Panc1 (cell line): ENCODE measurements at places on chromosomes 3 and 15. TPM values are rescaled to one million over a fixed set of nuclear protein-coding genes. Genes with fewer than 3 reads are reported as not detected.

DNA sequence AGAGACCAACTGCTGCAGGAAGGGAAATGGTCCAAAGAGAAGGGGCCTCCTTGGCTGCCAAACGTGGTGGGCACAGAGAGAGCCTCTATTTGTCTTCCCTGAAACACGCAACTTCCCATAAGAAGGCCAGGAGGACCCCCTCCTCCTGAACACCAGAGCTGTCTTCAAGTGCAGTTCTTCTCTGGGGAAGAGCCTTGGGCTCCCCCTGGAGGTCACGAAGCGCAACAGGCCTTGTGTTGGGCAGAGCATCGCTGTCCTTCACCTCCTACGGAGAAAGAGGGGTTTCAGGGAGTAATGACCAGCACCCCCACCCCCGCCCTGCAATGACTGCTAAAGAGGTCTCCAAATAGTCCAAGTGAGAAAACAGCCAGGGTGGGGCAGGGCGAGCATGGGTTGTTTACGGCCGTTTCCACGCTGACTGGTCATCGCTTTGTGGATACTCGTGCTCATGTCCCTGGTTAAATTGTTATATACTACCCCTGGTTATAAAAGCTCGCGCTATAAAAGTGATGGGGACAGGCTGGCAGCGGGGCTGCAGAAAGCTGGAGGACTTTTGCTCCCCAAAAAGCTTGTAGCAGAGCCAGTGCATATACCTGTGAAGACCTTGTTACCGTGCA, 397.5 kb upstream of the ATP10A start:
- no peaks in the 10 kb centered on the region for H3K27me3 ChIP-seq
- H3K27ac ChIP-seq: no peak overlapping the region
- H3K4me1 ChIP-seq: no peaks in the 10 kb centered on the region
- DNase-seq: no peak
- no peak overlapping the region for H3K4me3 ChIP-seq

DNA sequence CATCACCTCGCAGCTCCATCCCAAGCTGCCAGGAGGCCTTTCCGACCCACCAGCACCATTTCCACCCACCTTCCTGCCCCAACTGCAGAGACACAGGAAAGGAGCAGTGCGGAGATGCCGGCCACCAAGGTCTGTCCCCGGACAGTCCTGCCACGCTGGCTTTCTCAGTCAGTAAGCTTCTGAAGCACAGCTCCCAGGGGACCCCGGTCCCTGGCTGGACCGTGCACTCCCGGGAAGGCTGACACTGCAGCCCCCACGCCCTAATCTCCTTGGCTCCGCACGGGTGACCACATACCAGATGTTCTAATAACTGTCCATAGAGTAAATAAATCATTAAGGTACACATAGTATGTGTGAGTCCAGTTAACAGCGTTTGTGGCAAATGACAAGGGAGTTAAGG, 73.5 kb downstream of the VGLL4 start:
- H3K36me3 ChIP-seq: no peaks in the 10 kb centered on the region
- no peaks in the 10 kb centered on the region for H3K27me3 ChIP-seq
- H3K4me1 ChIP-seq: peaks cover 37% of the 10 kb centered on the region
- no peak overlapping the region for H3K4me3 ChIP-seq

GRCh38 chr3:122356402-122356801, 26.6 kb downstream of the MIX23 start:
- no peak overlapping the region for H3K27ac ChIP-seq
- no peaks in the 10 kb centered on the region for H3K27me3 ChIP-seq
- DNase-seq: peak; percentile 28
- no peak overlapping the region for H3K4me3 ChIP-seq

DNA sequence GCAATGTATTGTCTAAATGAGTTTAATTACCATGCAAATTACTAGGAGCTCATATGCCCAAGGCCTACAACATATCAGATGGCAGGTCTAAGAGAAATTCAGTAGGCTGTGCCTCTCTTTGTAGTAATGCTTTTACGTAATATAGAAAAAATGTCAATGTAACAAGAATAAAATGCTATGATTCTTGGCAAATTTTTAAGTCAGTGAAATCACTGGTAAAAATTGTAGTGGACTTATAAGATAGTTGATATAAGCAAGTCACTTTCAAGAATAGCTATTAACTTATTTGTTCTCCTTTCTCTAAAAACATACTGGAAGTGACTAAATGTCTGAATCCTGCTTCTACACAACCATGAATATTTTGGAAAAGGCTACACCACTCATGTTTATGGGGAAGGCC, 707.8 kb downstream of the TUSC7 start:
- no peak for DNase-seq
- H3K27ac ChIP-seq: no peak overlapping the region
- H3K27me3 ChIP-seq: no peaks in the 10 kb centered on the region
- H3K4me1 ChIP-seq: no peaks in the 10 kb centered on the region
- H3K4me3 ChIP-seq: no peak overlapping the region
- H3K36me3 ChIP-seq: no peaks in the 10 kb centered on the region

- no peak overlapping the region for H3K4me3 ChIP-seq
- H3K36me3 ChIP-seq: no peaks in the 10 kb centered on the region
- no peak overlapping the region for H3K27ac ChIP-seq
Measured at GRCh38 chr3:135908737-135909136, 56.8 kb upstream of the PPP2R3A start.

DNA sequence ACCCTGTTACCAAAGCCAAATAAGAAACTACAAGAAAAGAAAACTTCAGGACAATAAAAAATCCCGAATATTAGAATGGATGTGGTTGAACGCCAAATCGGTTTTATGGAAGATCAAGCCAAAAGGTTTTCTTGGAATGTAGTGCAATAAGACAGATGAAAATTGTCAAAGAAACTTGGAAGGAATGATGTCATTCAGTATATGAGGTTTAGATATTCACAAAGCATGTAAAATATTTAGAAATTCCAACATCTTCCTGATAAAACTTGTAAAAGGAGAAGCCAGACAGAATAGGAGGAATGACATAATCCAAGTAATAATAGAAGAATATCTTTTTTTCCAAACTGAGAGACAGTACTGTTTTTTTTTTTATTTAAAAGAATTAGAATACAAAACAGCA, 130.3 kb upstream of the ZPLD1 start:
- no peaks in the 10 kb centered on the region for H3K36me3 ChIP-seq
- no peaks in the 10 kb centered on the region for H3K27me3 ChIP-seq
- no peak overlapping the region for H3K4me3 ChIP-seq
- DNase-seq: no peak
- H3K4me1 ChIP-seq: no peaks in the 10 kb centered on the region

DNA sequence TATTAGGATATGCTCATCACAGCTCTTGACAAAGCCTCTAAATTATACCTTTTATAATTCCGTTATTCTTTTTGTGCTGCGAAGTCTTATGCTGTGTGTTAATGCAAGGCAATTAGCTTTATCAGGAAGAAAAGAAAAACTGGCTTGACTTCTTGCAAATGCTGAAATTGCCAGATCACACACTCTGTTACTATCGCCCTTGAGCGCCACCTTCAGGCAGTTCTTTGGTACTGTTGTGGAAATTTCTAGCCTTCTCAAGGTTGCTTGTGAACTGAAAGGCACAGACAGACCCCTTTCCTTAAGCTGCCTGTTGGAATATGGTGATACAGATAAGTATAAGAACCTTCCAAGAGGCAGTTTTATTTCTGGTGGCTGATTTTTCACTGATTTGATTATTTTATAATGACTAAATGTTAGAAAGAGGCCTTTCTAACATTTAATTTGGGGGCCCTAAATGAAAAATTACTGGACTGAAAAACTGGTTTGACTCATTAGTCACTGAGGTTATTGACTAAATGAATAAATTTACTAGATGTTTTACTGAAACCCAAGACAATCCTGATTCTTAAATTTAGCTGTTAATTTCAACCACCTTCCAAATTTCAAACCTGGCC, 126.2 kb upstream of the RASGRP1 start:
- no peak overlapping the region for H3K4me3 ChIP-seq
- H3K36me3 ChIP-seq: no peaks in the 10 kb centered on the region
- no peak for DNase-seq
- H3K27me3 ChIP-seq: peaks cover 5% of the 10 kb centered on the region; the same call in 1 of the 2 replicates
- H3K4me1 ChIP-seq: no peaks in the 10 kb centered on the region; the same call in 1 of the 2 replicates

- H3K27ac ChIP-seq: no peak overlapping the region
- H3K4me3 ChIP-seq: no peak overlapping the region
- H3K36me3 ChIP-seq: no peaks in the 10 kb centered on the region
- H3K4me1 ChIP-seq: no peaks in the 10 kb centered on the region
- peaks cover 2% of the 10 kb centered on the region; the same call in 1 of the 2 replicates for H3K27me3 ChIP-seq
Measured at GRCh38 chr3:153927107-153927506, 194.1 kb upstream of the ARHGEF26 start.

Gene ATG3
- total RNA-seq: 75.1 TPM

Gene MEX3B
- total RNA-seq: 8.5 TPM

Gene GRK7
- total RNA-seq: 0.10 TPM

Gene C3orf49
- total RNA-seq: not detected

Gene SAMMSON
- not detected for total RNA-seq
